Astrocyte (in vitro differentiated cells and primary cell): ENCODE measurements at places on chromosomes 1 and 21.

DNA sequence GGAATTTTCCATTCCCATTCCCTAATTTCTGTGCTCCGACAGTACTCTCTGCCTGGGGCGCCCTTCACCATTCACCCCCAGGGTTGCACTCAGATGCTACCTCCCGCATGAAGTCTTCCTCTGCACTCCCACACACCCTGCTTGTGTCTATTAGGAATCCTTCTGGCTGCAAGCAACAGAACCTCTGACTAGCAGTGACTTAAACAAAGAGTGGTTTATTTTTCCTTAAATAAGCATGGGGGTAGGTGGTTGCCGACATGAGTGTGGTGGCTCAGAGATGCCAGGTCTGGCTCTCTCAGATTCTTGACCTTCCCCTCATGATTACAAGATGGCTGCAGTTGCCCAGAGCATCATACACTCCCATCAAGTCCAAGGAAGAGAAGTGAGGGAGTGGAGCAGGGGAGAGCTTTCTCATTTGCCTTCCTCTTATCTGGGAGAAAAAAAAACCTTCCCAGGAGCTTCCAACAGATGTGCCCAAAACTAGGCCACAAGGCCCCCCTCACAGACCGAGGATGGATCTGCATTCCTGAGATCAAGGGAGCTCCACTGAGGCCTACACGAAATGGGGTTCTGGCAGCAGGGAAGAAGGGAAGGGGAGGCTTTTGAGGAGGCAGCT lies 49.6 kb upstream of the LBR start:
- DNase-seq = no peak

DNA sequence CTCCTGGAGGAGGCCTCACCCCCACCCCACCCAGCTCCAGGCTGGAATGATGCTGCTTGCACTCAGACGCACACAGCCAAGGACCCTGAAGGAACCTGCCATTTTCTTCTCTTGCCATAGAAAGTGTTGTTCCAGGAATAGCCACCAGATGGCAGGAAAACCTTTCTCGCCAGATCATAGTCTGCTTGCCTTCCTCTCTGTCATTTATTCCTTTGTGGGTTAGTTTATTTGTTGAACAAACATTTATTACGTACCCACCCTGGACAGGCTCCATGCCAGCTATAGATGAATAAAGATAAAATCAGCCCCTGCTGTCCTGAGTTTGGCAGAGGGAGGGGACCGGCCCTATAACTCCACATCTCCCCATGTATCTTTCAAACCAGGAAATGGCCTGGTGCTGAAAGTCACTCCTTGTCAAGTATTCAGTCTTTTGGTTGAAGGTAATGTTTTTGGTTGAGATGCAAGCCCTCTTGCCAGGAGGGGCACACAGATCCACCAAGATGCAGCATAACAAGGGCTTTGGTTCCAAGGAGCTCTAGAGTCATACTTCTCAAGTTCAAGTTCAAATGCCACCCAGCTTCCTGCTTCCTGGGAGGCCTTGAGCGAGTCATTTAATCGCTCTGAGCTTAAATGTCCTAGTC lies 7.0 kb upstream of the KCNC4 start:
- DNase-seq = peak; percentile 30

- DNase-seq = no peak
These were observed 149.9 kb upstream of the DNAH14 start for GRCh38 chr1:224779536-224779935.

DNA sequence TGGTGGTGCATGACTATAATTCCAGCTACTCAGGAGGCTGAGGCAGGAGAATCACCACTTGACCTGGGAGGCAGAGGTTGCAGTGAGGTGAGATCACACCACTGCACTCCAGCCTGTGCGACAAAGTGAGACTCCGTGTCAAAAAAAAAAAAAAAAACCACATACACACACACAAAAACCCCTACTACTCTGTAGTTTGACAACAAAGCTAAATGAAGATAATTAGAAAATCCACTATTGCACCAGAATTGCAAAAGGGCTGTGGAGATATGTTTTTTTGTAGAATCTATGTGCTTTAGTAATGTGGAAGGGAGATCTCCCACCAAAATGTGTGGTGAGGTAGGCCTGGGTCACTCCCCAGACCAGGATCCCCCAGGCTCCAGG lies 32.2 kb upstream of the KHDRBS1 start:
- no peak for DNase-seq

GRCh38 chr1:192763756-192764155 lies 45.1 kb upstream of the RGS2 start:
- DNase-seq = peak; percentile 71

DNA sequence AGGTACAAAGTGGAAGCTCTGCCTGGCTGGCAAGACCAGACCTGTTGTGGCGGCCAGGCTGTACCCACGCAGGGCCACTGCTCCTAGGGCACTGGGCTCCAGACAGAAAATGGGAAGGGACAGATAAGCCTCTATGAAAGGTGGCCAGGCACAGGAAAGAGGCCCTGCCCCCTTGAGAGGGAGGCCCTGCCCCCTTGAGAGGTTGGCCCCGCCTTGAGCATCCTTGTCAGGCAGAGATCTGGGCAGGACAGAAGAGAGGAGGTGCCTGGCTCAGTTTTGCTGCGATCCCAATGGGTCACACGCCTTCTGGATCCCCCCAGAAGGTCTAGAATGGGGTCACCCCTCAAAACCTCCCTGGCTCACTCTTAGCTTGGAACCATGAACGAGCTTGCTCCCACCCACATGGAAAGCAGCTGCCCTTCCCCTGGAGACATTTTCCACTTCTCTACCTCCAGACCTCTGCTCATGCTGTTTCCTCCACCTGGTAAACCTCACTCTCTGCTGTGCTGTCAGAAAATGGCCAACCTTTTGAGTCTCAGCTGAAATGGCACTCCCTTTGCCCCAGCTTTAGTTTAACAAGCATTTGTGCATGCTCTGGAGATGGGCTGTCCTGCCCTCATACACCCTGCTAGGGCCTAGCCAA lies 17.5 kb upstream of the ECE1 start:
- DNase-seq = no peak

- no peak for DNase-seq
These were observed 6.5 kb upstream of the PRDX6 start for GRCh38 chr1:173470608-173471007.

GRCh38 chr1:151606384-151606783 lies 5.5 kb upstream of the SNX27 start:
- no peak for DNase-seq

DNA sequence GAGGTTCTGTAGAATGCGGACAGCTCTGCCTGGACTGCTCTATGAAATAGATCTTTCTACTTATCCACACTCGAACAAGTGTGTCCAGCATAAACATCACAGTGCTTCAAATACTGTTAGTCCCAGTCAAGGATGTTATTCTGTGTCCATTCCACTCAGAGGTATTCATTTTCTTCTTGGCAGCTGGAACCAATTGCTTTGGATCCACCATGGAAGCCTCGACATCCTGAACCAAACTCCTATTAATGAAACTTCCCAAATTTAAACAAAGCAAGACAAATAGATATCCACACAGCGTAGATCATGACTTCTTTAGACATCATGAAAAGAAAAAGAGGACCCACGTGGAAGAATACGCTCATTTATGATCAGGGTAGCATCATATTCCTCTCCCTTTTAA lies 95.8 kb downstream of the DISC1 start:
- DNase-seq = no peak

- DNase-seq = no peak
These were observed 100.0 kb downstream of the CRYAA start for GRCh38 chr21:43268804-43269186.

DNA sequence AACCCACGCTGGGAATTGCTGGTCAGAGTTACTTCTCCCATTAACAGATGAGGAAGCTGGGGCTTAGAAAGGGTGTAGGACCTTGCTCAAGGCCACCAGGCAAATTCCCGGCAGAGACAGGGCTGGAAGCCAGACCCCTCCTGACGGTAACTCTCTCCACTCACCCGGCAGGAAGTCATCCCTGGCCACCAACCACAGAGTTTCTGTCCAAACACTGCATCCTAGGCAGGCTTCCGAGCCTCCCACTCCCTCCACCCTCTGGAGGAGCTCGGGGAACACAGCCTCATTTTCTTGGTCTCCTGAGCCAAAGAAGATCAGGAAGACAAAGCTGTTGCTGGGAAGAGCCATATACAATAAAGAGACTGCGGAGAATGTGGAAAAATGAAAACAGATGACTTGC lies 25.0 kb upstream of the ZNF436 start:
- peak; percentile 90 for DNase-seq

- no peak for DNase-seq
These were observed 21.9 kb upstream of the HUNK start for GRCh38 chr21:31850886-31851285.

GRCh38 chr1:244207042-244207934 lies 156.2 kb downstream of the ZBTB18 start:
- DNase-seq = peak; percentile 74

DNA sequence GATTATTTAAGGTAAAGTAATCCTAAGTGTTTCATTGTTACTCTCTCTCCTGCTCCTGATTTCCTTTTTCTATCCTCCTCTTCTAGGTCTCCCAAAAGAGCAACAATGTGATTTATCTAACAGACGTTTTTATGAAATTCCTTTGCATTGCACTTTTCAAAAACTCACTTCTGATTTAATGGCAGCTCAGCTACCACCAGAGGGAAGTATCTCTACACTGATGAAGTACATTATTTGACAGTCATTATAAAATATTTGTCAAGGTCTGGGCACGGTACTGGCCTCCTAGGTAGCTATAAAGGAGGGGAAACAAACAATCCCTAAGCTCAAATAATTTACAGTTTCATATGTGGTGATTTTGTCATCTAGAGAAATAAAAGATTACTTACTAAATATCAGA lies 15.6 kb downstream of the TMPRSS15 start:
- no peak for DNase-seq

GRCh38 chr1:61358770-61359455 lies 276.6 kb downstream of the NFIA start:
- DNase-seq = no peak

DNA sequence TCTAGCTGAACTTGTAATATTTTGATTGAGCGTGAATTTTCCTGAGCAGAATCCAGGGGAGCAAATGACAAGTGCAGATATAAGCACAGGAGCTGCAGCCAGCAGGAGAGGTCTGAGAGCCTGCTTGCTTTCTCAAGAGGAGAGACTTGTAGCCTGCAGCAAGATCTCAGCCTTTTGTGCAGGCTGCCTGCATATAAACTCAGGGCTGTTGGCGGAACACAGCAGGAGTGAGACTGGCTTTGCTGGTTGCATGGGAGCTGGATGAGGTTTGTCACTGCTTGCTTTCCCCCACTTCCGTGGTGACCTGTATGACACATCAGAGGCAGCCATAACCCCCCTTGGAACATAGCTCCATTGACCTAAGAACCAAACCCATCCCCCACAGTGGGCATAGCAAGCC lies 725.4 kb upstream of the RGS18 start:
- no peak for DNase-seq

DNA sequence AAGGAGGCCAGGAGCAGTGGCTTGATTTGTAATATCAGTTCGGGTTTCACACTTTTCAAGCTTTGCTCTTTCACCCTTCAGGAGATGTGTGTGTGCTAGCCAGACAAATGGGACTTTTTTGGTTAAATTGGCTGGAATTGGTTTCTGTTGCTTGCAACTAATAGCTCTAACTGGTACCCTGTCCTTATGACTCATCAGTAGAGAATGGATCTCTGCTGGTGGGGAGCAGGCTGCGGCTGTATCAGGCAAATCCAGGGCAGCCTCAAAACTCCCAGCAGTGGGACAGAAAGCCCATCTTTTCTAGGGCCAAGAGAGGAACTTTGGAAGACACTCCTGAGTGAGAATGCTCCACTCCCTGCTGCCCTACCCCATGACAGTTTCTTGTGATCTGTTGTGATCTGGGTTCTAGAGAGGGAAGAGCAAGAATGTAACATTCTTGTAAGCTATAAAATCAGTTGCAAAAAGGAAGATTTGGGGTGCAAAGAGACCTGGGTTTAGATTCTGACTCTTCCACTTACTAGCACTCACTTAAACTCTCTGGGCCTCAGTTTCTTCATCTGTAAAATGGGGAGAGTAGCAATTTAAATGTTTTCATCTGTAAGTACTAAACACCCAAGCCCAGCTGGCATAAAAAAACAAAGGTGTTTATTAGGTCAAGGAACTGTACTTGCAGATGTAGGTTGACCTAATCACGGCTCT lies 257.0 kb upstream of the TMEM51 start:
- peak; percentile 47 for DNase-seq

GRCh38 chr21:35071347-35071746 lies 22.2 kb upstream of the RUNX1 start:
- DNase-seq = no peak

DNA sequence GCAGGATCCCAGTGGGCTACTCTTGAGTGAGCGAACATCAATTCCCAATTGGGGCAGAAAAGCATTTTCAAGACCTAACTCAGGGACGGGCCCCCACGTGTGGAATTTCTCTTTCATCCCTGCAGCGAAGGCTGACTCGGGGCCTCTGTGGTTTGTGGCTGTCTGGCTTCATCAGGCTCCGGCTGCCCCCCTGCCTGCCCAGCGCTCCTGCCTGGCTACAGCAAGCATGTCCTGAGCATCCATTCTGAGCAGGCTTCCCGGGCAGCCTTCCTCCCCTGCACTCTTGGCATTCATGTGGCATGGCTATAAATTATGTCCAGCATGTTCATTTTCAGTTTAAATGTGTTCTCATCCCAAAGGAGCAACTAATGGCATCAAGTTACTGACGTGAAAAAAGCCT lies 588.1 kb downstream of the KIF26B start:
- DNase-seq = peak; percentile 85

GRCh38 chr1:87786861-87787545 lies 458.3 kb downstream of the LMO4 start:
- DNase-seq = no peak
